Frontal cortex (tissue), 4 donors: ENCODE measurements at places on chromosomes 1 and 21. TPM values are rescaled to one million over a fixed set of nuclear protein-coding genes. Genes with fewer than 3 reads are reported as not detected.

The NR1I3 gene
- not detected for total RNA-seq

The RHD gene
- 0.41 TPM for total RNA-seq

The GJC2 gene
- 0.82 TPM for total RNA-seq

The MLLT11 gene
- total RNA-seq, result 95.8 TPM

The ZBTB8B gene
- 15.9 TPM for total RNA-seq

The TSEN15 gene
- total RNA-seq, result 30.2 TPM

The PLCH2 gene
- 9.0 TPM for total RNA-seq

The MYOG gene
- total RNA-seq, result under 0.01 TPM

The ILF2 gene
- 240 TPM for total RNA-seq

The ELAPOR1 gene
- total RNA-seq, result 15.9 TPM

The CYYR1 gene
- 1.6 TPM for total RNA-seq

The IL19 gene
- total RNA-seq, result not detected

The LCE1A gene
- not detected for total RNA-seq

DNA sequence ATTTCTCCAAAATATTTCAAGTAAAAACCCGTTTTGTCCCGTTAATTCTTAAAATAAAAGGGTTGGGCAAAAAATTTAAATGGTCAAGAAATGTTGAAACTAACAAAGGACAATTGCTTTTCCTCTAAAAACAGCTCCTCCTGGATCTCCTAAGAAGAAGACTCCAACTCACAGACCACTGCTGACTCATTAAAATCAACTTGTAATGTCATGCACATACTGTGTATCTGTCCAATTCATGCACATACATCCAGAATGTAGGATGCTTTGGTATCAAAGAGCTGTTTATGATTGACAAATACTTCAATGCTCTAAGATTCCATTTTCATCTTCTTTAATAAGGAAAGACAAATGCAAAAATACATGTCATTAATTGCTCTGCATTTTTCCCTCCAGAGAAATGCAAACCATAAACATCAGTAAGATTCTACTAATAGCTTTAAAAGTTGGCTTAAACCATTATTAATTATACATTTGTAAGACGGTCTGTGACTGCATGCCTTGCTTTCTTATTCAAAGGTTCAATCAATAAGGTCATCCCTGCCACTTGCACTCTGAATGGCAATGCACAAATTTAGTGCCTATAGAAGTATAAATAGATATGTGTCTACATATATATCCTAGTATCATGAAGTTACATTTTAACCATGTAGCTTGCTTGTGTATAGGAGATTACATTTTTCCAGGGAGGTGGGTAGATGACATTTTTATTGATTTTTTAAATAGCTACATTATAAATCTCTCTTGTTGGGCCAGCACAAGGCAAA lies 44.7 kb downstream of the PTGER3 start:
- DNase-seq, result no peak

GRCh38 chr21:28944296-28944695 lies 48.4 kb downstream of the LTN1 start:
- DNase-seq, result peak; percentile 4

GRCh38 chr1:228546541-228547463 lies 59.6 kb downstream of the RNF187 start:
- DNase-seq, result no peak

DNA sequence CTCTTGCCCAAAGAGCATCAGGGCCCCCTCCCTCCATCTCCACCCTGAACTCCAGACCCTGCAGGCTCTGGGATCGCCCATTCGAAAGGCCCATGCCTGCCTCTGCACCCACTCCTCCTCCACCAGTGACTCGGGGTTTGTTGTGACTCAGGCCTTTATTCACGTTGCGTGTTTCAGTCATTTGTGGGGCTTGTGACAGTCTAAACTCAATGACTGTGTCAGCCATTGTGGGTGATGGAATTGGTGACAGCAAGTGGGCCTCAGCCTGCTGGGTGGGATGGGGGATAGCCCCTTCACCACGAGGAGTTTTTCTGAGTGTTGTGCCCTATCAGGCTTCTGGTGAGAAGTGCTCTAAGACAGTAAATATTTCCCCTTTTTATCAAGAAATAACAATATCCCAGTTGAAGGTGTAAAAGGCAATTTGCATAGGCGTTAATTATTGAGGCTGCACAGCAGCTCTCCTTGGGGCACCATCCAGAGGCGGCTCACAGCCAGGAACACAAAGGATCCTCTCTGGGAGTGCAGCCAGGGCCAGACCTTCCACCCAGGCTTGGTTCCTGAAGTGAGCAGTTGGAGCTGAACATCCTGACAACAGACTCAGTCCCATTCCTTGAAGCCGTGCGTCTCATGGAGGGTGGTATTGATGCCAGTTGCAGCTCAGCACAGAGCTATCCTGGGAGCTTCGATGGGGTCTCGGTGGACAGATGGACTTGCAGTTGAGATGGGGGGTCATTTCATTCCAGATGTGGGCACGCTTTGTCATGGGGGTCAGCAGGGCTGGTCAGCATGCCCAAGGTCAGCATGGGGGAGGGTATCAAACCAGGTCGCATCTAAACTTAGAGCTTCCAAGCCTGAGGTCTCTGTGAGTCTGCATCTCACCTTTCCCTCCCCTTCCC lies 135.6 kb upstream of the CACNA1E start:
- no peak for DNase-seq

DNA sequence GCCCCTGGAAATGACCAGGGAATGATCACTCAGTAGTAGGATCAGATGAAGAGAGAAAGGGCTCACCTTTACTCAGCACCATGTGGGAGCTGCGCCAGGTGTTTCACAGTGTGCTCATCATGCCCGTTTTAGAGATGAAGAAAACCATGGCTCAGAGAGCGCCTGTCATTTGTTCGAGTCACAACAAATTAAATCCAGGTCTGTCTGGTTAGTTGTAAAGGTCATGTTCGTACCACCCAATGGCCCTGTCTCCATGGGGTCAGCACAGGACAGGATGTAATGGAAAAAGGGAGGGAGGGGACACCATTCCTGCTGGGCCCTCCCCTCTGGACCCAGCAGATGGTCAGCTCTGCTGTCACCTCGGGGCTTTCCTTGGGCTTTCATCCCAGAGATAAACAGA lies 15.2 kb downstream of the KIRREL1 start:
- no peak for DNase-seq

DNA sequence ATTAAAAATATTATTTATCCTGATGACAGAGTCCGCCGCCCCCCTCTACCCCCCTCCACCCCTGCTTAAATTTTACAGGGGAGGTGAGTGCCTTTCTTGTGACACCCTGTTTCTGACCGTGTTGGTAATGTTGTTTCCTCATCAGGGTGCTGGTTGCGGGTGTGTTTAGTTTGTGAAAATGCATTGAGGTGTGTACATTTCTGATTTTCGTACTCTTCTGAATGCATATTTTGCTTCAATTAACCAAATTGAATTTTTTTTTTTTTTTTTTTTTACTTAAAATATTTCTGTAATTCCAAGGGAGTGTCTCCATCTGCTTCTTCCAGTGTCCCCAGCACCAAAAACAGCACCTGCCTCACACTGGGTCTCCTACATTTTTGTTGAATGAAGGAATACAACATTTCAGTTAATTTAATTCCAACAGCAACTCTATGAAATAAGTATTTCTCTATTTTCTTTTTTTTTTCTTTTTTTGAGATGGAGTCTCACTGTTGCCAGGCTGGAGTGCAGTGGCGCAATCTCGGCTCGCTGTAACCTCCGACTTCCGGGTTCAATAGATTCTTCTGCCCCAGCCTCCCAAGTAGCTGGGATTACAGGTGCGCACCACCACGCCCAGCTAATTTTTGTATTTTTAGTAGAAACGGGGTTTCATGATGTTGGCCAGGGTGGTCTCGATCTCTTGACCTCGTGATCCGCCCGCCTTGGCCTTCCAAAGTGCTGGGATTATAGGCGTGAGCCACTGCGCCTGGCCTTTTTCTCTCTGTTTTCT lies 5.6 kb upstream of the SLC2A1 start:
- DNase-seq, result no peak

- no peak for DNase-seq
Measured at GRCh38 chr1:18722270-18722669, 91.6 kb downstream of the PAX7 start.

GRCh38 chr1:31693231-31693630 lies 10.6 kb downstream of the COL16A1 start:
- DNase-seq, result no peak

DNA sequence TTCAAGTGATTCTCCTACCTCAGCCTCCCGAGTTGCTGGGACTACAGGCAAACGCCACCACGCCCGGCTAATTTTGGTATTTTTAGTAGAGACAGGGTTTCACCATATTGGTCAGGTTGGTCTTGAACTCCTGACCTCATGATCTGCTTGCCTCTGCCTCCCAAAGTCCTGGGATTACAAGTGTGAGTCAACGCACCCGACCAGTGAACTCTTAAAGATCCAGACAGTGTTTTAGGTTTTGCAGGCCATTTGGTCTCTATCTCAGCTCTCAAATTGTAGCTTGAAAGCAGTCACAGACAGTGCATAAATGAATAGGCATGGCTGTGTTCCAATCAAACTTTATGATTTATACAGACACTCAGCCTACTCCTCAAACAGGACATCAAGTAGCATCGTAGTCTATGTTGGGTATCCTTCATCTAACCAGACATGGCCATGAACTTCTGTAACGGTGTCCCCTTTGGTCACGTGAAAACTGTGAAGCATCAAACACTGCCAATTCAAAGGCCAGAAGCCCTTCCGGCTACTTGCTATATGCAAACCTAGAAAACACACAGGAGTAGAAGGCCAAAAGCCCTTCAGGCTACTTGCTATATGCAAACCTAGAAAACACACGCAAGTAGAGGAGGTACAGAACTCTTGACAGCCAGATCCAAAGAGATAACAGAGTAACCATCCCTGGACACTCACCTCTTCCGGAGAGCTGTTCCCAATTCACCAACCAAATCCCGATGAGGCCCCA lies 3.1 kb downstream of the FUCA1 start:
- no peak for DNase-seq

GRCh38 chr21:34967509-34968289 lies 81.4 kb downstream of the RUNX1 start:
- DNase-seq, result no peak

GRCh38 chr1:82934074-82934473 lies 1064.9 kb downstream of the TTLL7 start:
- DNase-seq, result no peak

GRCh38 chr1:40786171-40786994 lies 2.8 kb downstream of the KCNQ4 start:
- no peak for DNase-seq

DNA sequence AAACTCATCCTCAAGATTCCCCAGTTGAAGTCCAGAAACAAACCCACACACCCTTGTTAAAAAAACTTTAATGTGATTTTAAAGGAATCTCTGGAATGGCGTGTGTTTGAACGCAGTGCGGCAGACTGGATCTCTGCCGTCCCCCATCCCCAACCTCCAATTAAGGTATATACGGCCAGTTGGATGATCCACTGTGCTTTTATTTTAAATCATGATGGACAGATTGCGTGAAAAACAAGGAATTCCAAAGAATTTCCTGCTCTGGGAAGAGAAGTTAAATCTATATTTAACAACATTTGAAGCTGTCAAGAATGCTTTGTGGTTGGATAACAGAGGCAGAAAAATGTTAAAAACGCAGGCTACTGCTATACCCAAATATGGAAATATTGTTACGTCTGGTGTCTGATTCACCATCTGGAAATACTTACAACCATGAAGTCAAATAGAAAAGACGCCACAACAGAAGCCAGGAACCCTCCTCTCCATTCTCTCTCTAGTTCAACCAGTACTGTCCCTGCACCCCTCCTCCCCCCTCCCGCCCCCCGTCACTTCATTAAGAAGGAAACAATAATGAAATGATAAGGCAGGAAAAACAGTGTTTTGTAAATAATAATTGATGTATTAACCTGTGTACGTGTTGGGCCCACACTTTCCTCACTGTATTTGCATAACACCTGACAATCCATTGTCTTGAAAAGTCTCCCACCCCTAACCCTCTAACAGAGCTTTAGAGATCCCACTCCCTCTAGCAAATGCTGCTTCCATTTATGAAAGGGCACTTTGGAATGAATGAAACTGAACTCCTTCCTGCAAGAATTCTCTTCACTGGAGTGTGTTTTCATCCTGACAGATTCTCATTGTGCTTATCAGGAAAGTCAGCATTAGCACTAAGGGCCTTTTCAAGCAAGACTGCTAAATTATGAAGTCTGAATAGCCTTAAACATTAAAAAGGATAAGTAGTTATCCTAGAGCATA lies 2.0 kb upstream of the CCN1 start:
- DNase-seq, result no peak

- DNase-seq, result no peak
Measured at GRCh38 chr1:47235806-47236205, 3.8 kb upstream of the TAL1 start.

DNA sequence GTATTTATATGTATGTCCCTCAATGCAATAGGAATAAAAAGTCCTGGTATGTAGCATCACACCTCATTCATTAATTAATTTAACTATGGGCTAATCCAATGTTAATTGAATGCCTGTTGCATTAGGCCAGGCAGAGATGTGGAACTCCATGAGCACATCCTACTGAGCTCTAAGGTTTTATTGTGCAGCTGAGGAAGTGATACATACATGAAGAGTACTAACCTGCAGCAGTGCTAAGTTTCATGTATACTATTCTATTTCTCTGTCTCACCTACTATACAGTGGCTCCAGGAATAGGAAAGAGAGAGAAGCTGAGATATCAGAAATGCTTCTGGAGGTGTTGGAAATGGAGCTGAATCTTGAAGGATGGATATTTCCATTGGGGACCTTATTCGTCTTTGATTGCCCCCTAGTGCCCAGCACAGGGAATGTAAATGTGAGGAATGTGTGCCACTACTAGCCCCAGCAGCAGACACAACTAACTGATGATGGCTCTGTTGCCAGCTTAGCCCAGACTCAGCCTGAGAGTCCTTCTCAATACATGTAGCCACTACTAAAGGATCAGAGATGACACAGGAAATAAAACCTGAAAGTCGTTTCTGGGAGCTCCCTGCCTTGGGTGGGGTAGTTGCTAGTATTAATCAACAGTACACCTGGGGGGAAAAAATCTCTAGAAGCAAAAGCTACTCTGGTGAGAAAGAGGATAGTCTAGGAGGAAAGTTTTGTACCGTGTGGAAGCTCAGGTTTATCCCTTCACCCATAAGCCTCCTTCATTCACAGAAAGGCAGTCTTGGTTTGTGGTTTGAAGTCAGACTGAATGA lies 173.3 kb upstream of the FOXD3 start:
- no peak for DNase-seq

GRCh38 chr1:10389271-10389973 lies 9.4 kb upstream of the PGD start:
- DNase-seq, result no peak

- DNase-seq, result no peak
Measured at GRCh38 chr1:32743380-32744070, 41.0 kb upstream of the SYNC start.

GRCh38 chr1:2847086-2847985 lies 45.8 kb upstream of the TTC34 start:
- no peak for DNase-seq

- no peak for DNase-seq
Measured at GRCh38 chr1:112852276-112852675, 103.7 kb downstream of the SLC16A1 start.

DNA sequence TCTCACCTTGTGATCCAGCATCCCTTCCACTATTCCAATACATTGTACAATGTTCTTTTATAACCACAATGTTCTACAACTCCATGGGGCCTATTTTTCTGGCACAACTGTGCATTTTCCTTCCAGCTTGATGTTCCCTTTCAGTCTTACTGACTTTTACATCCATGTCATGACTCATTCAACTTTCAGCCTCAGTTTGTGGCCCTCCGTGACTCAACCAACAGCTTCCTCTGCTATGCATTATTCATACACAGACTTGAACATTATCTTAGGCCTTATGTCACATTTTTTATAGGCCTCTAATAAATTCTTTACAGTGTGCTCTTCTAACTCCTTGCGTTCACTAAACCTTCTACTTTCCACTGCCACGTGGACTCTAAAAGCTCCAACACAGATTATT lies 119.4 kb upstream of the PRMT6 start:
- no peak for DNase-seq
